MCF 10A (cell line): ENCODE measurements at places on chromosomes 2 and 18. TPM values are rescaled to one million over a fixed set of nuclear protein-coding genes. Genes with fewer than 3 reads are reported as not detected.

GRCh38 chr2:44168681-44169154 lies at the start of gene PPM1B:
PPM1B (plus strand) TSS chr2:44168875; CDS start chr2:44201200, 32,325 bp downstream.
- DNase-seq = no peak

DNA sequence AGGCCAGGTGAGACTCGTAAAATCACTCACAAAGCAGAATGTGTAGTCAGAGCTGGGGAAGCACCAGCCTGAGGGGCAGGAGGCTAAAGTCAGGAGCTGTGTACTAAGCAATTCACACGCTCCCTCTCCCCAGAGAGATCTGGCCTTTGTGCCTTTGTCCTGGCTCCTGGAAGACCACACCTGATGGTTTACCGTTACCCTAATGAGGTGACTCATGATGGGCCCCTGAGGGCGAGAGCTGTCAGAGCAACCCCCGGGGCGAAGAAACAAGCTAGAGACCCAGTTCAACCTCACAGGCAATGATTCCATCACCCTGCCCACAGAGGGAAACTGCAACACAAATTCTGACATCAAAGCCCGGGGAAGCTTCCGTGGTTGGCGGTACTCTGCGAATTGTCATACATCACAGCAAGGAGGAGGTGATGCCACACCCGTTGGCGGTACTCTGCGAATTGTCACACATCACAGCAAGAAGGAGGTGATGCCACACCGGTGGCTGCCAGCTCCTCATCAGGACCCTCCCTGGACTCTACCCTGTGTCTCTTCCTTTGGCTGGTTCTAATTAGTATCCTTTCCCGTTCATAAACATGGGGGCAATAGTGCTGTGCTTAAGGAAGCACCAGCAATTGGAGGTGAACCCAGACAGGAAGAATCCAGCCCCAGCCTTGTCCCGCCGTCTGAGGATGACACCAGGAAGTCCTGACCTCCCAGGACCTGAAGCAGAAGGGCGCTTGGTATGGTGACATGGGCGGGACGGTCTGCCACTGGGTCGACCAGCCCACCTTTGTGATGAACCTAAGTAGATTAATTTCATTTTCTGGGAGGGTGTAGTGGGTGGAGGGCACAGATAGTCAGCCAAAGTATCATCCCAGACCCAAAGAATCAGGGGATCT lies 30.5 kb downstream of the B3GNT7 start:
- peak; percentile 28 for DNase-seq

GRCh38 chr2:12451726-12452125 lies 265.0 kb upstream of the TRIB2 start:
- peak; percentile 28 for DNase-seq

GRCh38 chr2:240868286-240869108 lies at the start of gene AGXT:
AGXT (plus strand) TSS chr2:240868824; CDS start chr2:240868866, 42 bp downstream.
- DNase-seq = peak; percentile 55

DNA sequence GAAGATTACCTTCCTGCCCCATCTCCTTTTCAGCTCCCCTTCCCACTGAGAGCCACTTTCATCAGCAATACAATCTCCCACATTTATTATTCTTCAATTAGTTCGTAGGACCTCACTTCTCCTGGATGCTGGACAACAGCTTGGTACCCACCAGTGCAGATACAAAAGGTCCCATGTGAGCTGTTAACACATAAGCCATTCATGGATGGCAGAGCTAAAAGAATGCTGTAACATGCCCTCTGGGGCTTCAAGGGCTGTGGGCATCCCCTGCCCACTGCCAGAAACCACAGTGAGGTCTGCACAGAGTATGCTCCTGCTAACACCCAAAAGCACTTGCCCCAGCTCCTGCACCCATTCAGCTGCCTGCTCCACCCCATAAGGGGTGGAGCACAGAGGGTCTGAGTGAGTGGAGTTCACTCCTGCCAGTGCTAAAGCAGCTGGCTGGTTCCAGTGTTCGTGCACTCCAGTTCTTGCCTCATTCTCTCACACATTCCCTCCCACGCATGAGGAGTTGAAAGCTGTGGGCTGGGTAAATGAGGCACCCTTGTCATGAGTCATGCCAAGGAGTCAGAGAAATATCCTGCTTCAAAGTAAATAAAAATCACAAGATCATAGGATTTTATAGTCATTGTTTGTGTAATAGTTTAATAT lies 305.9 kb upstream of the TMEFF2 start:
- DNase-seq = peak; percentile 96

- DNase-seq = no peak
These were observed 282.6 kb downstream of the LRP1B start for GRCh38 chr2:141848191-141848590.

GRCh38 chr2:64296140-64296480 lies 151.9 kb upstream of the PELI1 start:
- DNase-seq = no peak

DNA sequence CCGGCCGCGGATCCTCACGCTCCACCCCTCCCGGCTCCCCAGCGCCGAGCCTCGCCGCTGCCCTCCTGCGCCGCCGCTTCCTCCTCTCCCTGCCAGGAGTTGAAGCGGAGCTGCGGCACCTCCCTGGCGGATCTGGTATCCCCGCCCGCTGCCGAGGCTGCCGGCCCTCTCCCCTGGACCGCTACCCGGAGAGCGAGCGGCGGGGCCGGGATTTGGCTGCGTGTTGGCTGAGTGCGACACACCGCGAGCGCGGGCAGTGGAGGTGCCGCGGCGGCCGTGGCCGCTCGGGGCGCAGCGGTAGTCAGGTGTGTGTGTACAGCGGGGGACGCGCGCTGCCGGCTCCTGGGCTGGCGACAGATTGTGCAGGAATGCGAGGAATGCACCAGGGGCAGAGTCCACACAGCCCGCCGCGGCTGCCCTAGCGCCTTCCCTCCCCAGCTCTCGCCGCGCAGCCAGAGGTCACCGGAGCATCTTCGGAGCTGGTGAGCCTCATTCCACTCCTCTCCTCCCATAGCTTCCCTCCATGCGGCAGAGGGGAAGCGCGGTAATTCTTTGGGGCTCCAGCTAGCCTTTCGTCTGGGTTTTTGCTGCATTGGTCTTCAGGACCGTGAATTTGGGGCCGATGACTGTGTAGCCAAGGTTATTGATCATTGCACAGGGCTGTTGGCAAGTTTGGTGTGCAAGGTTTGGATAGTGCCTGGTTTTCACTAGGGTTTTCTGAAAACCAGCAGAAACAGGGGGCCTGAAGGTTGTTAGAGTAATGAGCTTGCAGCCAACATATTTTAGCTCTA lies 1.3 kb downstream of the PKP4 start:
- DNase-seq = peak; percentile 59

DNA sequence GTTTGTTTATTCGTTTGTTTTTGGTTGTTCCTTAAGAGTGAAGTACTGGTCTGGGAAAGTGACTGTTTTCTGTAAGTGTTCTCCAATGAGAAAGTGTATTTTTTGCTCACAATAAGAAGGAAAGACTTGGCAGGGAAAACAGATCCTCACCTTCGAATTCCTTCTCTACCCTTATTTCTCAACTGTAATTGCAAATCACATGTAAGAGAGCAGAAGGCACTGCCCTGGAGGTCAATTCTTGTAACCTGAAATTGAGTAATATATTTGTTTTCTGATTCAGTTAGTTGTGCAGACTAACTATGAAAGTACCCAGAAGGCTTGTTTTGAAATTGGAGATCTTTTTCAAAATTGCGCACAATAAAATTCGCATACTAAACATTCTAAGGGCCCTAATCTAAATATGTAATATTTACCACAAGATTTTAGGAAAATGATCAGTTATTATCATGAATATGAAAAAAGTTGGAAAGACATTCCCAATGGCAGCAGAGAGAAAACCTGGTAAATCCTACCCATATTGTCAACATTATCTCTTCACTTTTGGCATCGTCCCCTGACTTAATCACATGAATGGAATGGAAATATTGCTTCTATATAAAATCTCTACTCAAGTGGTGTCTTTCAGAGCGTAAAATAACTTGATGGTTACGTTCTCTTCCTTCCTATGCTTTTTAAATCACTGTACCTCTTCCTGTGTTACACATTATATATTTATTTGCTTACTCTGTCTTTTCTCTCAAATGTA lies 24.1 kb downstream of the TFPI start:
- DNase-seq = peak; percentile 91

GRCh38 chr18:79422783-79423165 lies 27.0 kb downstream of the NFATC1 start:
- DNase-seq = no peak

DNA sequence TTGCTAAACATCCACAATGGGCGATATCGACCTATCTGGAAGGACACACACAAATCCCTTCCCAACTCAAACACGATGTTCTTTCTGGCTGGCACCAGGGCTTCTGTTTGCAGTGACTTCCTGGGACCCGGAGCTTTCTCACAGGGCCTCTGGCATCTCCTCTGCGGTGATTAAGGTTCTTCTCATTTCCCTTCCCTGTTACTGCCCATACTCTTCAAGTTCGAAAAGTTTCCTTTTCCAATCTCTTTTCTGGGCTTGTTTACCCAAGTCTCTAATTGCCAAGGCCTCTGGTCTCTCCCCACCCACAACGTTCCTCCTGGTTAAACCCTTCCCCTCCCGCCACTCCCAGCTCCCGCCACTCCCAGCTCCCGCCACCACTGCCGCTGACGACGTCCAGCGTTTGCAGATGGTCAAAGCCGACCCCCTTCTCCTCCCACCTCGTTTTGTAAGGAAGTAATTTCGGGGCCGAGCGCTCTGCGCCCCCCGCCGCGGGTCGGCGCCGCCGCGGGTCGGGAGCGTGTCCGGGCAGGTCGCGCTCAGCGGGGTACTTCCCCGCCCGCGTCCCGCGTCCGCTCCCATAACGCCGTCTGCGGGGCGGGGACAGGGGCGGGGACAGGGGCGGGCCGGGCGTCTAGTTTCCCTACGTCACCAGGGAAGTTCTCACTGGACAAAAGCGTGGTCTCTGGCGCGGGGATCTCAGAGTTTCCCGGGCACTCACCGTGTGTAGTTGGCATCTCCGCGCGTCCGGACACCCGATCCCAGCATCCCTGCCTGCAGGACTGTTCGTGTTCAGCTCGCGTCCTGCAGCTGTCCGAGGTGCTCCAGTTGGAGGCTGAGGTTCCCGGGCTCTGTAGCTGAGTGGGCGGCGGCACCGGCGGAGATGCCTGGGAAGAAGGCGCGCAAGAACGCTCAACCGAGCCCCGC lies at the start of gene PMAIP1:
PMAIP1 (plus strand) TSS at position 699 of the 924 bp plus-strand sequence; CDS start at position 881, 182 bp downstream.
- DNase-seq = peak; percentile 96

DNA sequence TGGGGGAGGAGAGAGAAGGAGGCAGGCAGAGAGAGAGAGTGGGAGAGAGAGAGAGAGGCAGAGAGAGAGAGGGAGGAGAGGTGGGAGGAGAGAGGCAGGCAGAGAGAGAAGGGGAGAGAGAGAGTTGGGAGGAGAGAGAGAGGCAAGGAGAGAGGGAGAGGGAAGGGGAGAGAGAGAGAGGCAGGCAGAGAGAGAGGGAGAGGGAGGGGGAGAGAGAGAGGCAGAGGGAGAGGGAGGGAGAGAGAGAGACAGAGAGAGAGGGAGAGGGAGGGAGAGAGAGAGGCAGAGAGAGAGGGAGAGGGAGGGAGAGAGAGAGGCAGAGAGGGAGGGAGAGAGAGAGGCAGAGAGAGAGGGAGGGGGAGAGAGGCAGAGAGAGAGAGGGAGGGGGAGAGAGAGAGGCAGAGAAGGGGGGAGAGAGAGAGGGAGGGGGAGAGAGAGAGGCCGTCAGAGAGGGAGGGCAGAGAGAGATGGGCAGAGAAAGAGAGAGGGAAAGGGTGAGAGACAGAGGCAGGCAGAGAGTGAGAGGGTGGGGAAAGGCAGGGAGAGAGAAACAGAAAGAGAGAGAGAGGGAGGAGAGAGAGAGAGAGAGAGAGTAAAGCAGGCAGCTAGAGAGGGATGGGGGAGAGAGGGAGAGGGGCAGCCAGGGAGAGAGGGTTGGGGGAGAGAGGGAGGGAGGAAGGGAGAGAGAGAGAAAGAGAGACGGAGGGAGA lies 122.2 kb upstream of the PXDN start:
- DNase-seq = no peak

GRCh38 chr2:70523996-70524965 lies 29.3 kb downstream of the TGFA start:
- peak; percentile 95 for DNase-seq

DNA sequence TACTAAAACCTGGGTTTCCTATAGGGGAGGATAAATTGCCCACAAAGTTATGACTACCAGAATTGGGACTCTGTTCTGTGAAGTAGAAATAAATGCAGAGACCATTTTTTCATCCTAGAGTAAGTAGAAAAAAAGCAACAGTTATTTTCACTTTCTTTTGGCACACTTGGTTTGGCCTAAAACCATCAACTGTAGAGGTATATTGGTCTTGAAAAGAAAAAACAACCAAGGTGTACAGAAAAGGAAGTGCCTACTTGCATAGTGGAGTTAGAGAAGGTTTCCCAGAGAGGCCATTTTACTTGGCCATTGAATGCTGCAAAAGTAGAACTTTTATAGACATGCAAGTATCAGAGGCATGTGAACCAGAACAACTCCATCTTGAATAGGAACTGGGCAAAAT lies 89.4 kb upstream of the TACR1 start:
- no peak for DNase-seq

DNA sequence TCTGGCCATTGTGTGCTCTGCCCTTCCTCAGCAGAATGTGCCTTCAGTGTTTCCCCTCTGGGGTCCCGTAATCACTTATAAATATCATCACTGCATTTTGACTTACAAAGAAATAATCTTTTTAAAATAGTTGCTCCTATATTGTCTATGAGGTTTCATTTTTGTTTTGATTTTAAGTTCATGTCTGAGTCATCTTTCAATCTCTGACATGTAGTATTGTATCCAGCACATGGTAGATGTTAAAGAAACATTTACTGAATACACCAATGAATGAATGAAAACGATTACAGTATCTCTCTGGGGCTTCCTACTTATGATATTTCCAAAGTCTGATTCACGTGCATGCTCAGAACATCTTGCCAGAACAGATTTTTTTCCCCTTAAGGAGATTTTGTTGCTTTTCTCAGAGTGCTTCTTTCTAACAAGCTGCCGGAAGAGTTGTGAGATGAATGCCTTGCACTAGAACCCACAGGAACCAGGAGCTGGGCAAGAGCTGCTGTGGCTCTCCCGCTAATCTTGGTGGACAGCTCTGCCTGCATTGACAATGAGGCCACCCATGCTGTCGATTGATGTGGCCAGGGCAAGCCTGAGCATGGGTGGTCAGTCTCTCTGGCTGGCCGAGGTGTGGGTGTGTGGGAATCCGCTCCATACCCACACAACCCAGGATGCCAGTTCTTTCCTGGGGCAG lies 199.4 kb downstream of the CYRIA start:
- no peak for DNase-seq

DNA sequence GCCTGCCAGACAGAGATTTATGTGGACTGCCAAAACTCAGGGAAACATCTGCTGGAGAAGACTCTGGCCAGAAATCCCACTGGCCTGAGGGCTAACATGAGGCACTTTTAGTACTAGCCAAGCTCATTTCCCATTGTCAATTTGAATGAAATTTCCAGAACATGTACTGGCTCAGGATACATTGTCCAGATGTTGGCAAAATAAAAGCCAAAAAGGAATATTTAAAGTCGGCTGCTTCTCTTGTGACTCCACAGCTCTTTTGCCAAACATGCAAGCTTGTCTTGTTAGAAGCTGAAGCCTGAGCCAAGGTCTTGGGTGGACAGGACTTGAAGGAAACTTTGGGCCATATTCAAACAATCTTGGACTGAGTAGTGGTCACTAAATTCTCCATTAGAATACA lies 215.5 kb downstream of the NCKAP5 start:
- DNase-seq = no peak

GRCh38 chr2:643334-643733 lies 33.9 kb downstream of the TMEM18 start:
- peak; percentile 35 for DNase-seq

The FZD7 gene
- 1.1 and 1.8 TPM in 2 replicates for total RNA-seq

The GDF7 gene
- not detected in 2 replicates for total RNA-seq

The GREB1 gene
- 1.7 and 2.3 TPM in 2 replicates for total RNA-seq

The SLC5A7 gene
- not detected in 2 replicates for total RNA-seq

The SLC4A5 gene
- 0.12 and 0.70 TPM in 2 replicates for total RNA-seq

The XDH gene
- 29.3 and 47.5 TPM in 2 replicates for total RNA-seq

The PNPT1 gene
- 45.4 and 56.8 TPM in 2 replicates for total RNA-seq
